MG63 (cell line): ENCODE measurements at places on chromosomes 16 and 17. TPM values are rescaled to one million over a fixed set of nuclear protein-coding genes. Genes with fewer than 3 reads are reported as not detected.

DNA sequence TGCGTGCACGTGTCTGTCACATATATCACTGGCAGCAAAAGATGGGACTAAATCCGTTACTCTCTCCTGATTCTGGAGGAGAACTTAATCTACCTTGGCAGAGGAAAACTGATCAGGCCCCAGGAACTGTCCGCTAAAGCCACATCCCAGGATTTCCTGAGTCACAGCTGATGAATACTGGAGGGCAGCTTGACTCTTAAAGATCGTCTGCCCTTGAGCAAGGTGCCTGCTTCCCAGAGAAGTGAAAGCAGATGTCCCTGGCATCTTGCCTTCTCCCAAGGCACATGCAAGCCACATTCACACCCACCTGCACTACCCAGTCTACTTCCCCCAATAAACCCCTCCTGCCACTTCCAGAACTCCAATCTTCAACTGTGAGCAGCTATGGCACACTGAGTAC, 99.8 kb downstream of the CPPED1 start:
- DNase-seq, result no peak

KRT40 gene
- total RNA-seq, result not detected in 2 replicates

DNA sequence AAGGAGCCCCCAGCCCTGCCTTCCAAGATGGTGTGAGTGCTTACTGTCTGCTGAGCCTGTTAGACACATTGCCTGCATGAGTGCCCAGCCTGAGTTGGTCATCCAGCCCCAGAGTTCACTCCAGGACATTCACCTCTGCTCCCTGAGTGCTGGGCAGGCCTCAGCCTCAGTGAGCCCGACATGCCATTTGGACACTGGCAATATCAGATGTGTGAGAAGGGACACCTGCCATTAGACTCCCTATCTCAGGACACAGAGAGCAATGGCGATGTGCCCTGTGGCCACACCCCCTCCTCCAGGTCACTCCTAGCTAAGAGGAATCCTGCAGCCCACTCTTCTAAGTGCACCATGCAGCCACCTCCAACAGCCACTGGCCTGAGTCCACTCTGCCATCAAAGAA, 34.7 kb upstream of the CES5A start:
- no peak for DNase-seq

- no peak for DNase-seq
Observed at GRCh38 chr17:64149196-64149595, 19.3 kb upstream of the ERN1 start.

- DNase-seq, result peak; percentile 47
Observed at GRCh38 chr16:19809121-19809635, 75.5 kb downstream of the GPRC5B start.
